ENCODE measurements at places on chromosomes 4 and X.

- no peak for DNase-seq
These were observed 502.7 kb downstream of the PACRGL start for GRCh38 chr4:21202959-21203358.

DNA sequence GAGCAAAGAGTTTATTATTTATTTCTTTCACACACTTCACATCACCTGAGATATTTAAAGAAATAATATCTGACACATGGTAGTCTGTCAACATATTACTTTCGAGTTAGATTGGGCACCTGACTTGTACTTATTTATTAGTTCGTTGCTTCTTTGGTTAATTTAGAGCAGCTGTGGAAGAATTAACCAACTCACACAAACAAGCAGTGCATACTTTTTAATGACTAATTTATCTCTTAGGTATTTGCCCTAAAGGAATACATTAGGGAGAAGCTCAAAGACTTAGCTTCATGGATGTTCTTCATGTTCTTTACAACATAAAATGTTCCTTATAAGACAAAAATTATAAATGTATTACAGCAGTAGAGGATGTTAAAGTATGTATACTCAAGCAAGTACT, 242.9 kb downstream of the ARHGAP24 start:
- no peak for DNase-seq

- no peak for DNase-seq
These were observed 113.7 kb upstream of the TBL1X start for GRCh38 chrX:9351126-9351525.

DNA sequence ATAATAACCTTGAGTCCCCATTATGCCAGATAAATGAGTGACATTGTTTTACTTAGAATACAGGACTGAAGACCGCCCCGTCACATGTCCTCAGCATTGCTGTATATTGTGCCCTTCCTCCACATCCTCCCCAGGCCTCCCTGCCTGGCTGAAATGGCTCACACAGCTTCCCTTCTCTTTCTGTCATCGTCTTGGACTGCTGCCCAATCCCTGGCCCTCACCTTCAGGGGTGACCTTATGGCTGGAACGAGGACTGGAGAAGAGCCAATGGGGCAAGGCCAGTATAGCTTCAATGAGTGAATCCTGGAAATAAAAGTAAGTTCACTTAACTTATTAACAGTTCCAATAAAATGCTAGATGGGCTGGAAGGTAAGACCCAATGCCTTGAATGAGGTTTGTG, 2.7 kb downstream of the KCNE5 start:
- no peak for DNase-seq

- DNase-seq: no peak
These were observed 6.9 kb downstream of the PRRG3 start for GRCh38 chrX:151702026-151702714.

GRCh38 chr4:169013396-169013795, 3.3 kb upstream of the CBR4 start:
- DNase-seq: no peak

DNA sequence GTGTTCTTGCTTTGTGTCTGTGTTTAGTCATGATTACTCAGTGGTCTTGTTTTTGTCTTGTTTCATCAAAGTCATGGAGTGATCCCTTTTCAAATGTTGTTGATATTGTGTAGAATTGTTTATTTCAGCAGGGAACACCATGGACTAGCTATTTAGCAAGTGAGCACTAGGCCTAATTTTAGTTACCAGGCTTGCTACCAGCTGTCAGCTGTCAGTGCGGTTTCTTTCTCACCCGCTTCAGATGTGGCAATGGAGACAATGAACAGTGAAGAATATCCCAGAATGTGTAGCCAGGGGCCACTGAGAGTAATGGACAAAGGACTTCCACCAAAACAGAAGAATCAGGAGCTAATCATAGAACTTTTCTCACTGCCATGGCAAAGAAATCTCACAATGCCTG, 432.8 kb upstream of the FMR1 start:
- no peak for DNase-seq

DNA sequence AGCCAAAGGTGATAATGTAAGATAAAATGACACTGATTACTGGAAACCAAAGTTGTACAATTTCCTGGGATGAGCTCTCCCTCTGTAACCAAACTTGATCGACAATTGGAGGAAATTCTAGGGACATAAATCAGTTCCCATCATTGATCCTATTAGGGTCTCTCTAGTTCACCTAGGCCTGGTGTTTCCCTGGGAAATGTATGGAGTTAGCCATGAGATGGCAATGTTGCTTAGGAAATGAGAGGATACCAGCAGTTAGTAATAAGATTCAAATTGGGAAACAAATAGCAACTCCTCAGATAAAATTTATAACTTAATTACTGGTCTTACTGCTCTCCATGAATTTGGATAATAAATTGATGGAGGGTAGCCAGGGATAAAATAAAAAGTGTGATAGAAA, 52.2 kb downstream of the SPATA18 start:
- no peak for DNase-seq
